ENCODE measurements at places on chromosomes 6 and 20. TPM values are rescaled to one million over a fixed set of nuclear protein-coding genes. Genes with fewer than 3 reads are reported as not detected.

GRCh38 chr6:25248123-25248522 is 31.1 kb upstream of the CARMIL1 start:
- DNase-seq, result no peak

DNA sequence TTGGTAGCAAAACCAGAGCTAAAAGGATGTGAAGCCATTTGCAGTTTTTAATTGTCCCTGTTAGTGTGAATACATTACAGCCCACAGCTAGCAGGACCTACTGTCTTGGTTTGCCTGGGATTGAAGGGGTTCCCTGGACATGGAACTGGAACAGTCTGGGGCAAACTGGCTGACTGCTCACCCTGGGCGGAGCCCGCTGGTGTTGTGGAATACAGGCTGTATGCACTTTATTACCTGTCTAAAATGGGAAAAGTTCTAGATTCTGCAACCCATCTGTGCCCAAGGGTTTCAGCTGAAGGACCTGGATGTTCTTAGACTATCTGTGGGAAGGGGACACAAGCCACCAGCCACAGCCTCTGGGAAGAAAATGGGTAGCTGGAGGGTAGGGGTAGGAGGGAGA is 12.2 kb upstream of the CDKN1A start:
- no peak for DNase-seq

GRCh38 chr6:133423242-133423641 is 182.1 kb downstream of the EYA4 start:
- no peak for DNase-seq

DNA sequence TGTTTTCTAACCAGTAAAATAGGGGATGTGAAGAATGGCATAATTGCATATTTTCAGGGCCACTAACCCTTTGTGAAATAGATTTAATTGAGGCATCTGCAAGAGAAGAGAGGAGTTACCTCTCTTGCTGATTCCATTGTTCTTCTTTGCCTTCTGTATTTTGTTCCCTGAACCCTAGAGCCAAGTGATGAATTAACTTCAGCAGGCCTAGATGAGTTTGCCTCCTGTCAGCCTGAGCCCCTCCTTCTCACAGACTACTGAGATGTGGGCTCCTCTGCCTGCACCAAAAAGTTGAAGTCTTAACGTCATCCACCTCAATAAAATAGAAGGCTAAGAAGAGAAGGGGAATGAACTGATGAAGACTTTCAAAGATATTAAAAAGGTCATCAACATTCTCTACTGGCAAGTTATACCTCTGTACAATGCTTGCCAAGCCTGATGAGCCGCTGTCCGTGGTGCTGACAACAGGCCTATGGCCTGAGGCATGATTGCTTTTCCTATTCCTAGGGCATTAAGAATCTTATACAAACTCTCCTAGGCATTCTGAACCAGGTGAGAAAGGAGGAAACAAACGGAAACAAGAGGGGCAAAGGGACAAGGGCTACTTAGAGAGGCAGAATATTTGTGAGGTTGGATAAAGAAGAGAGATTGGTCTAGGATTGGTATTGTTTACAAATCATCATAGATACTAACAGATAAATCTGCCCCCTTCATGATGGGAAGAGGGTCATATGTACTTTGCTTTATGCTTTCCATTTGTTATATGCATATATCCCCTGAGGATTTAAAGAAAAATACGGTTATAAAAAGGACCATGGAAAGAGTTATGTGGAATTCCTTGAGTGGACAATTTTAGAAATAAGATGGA is 46.8 kb downstream of the CD24 start:
- DNase-seq, result peak; percentile 90

DNA sequence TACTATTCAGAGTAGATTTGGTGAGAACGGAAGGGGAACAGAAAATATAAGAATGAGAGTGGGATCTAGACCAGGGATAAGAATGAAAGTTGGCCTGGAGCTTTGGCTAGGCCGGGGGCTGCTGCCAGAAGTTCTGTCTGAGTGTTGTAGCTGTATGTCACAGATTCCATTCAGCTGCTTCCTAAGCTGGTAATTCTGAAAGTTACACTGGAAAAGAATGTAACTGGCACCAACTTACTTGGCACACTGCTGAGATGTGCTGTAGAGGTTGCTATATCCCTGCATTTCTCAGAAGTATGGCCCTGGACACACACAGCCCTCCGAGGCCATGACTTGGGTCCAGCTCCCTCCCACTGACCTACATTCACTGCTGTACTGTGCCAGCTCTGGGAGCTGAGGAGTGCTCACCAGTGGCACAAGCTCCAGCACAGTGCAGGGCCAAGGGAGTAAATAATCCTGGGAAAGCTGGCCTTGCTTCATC is 25.8 kb upstream of the TMEM217 start:
- DNase-seq, result no peak

DNA sequence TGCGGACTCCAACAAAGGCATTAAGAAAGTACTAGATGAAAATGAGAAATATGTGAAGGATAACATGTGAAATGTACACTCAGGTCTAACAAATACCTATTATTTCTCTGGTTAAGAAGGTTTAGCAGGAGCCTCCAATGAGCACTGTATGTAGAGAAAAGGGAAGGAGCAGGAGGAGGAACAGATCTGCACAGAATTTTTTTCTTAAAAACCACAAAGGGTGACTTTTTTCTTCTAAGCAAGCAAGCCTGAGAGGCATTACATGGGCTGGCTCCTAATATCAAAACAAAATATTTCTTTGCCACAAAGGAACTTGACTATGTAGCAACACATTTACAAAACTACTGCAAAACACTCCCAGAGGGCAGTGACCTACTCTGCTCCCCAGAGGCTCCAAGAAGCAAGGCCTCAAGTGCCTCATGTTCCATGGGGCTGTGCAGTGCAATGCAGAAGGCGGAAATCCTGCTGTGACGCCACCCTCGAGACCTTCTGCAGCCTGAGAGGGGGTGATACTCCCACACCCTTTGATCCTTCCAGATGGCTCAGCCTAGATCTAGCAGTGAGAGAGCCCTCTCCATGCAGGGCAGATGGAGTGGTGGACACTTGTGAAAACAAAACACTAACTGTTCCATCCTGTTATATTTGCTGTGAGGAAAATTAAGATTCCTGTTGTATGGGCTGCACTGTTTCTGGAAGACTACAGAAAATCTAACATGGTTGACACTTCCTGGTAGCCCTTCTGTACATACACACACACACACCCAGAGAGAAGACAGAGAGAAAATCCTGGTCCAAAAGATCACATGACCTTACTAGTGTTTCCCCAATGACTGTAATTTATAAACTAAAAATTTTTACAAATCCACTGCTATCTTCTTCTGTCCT is 36.0 kb upstream of the SMIM29 start:
- no peak for DNase-seq

- DNase-seq, result peak; percentile 29
Measured at GRCh38 chr6:69220375-69220774, 576.4 kb downstream of the LMBRD1 start.

GRCh38 chr6:347951-348859 is 43.3 kb upstream of the IRF4 start:
- DNase-seq, result no peak

The GRM4 gene
- 24.4 TPM for total RNA-seq

The TGM2 gene
- 1.0 TPM for total RNA-seq

The OR2H2 gene
- not detected for total RNA-seq

All from GM23338 (cell line).